Dermis blood vessel endothelial cell (primary cell): ENCODE measurements at places on chromosomes 13 and 19. TPM values are rescaled to one million over a fixed set of nuclear protein-coding genes. Genes with fewer than 3 reads are reported as not detected.

CEACAM7 gene
- 0.17 TPM in 1 of 2 replicates, not detected in the other for total RNA-seq

RNF113B gene
- total RNA-seq, result not detected in 2 replicates

GRCh38 chr13:100503622-100504021 lies 85.0 kb downstream of the GGACT start:
- no peak for DNase-seq

DNA sequence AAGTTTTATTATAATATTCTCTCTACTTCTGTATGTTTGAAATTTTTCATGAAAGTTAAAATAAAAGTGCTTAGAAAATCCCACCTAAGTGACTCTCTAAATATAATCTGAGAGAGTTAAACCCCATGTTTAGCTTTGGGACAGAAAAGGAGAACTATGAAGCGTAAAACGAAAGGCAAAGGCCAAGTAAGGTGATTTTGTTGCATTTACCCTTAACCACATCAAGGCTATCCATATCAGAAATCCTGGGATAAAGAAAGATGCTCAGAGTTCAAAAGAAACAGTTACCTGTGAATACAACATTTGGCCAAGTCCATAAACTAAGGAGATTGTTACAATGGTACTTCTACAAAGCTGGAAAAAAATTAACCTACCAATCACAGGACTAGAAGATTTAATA lies 31.3 kb downstream of the UBL3 start:
- no peak for DNase-seq

DNA sequence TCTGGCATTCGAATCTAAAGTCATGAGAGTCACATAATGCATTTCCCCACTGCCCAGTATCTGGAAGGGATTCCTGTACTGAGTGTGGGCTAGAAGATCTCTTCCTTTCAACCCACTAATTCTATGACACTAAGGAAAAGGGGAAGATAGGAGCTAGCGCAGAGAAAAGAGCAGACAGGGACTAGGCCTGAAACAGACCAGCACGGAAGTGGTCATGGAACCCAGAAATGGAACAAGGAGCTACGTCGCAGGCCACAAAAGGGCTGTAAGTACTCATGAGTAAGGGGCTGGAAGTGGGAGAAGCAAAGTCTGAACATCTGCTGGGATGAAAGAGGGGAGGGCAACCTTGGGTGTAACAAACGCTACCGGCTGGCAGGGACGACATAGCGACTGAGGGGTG lies 8.6 kb downstream of the ABCC4 start:
- DNase-seq, result no peak

- no peak for DNase-seq
Observed at GRCh38 chr13:108276060-108276459, 6.5 kb downstream of the TNFSF13B start.

GRCh38 chr19:3775831-3776230 lies 3.8 kb upstream of the RAX2 start:
- no peak for DNase-seq

GRCh38 chr13:22154041-22154440 lies 483.2 kb downstream of the FGF9 start:
- no peak for DNase-seq
